Stimulated activated naive CD8-positive, alpha-beta T cell treated with anti-CD3 and anti-CD28 coated beads, Interleukin-15, Interleukin-2, amounts not matched to agents 100 U/mL and 50 U/mL, for 24 hours (primary cell): ENCODE measurements at places on chromosomes 6 and 20.

DNA sequence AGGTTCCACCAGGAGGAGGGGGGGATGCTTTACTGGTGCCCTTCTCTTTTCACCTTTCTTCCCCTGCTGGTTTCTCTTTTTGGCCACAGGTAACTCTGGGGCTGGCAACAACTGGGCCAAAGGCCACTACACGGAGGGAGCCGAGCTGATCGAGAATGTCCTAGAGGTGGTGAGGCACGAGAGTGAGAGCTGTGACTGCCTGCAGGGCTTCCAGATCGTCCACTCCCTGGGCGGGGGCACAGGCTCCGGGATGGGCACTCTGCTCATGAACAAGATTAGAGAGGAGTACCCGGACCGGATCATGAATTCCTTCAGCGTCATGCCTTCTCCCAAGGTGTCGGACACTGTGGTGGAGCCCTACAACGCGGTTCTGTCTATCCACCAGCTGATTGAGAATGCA lies 4.4 kb downstream of the TUBB1 start:
- DNase-seq: no peak

DNA sequence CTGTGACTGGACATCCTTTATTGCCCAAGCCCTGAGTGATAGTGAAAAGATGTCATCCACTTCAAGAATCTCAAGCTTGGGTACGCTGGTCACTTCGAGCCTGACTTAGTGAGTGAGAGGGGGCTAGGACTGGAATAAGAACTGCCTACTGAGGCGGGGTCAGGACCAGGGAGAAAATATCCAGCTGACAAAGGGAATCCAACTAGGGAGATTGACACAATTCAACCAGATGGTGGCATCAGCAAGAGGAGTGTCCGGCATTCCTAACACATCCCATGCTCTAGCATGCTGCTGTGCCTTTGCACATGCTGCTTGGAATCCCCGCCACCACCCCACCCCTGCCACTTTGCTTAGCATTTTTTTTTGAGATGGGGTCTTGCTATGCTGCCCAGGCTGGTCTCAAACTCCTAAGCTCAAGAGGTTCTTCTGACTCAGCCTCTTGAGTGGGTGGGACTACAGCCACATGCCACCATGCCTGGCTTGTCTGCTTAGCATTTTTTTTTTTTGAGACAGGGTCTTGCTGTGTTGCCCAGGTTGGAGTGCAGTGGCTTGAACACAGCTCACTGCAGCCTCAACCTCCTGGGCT lies 6.5 kb upstream of the CEP250 start:
- no peak for DNase-seq

DNA sequence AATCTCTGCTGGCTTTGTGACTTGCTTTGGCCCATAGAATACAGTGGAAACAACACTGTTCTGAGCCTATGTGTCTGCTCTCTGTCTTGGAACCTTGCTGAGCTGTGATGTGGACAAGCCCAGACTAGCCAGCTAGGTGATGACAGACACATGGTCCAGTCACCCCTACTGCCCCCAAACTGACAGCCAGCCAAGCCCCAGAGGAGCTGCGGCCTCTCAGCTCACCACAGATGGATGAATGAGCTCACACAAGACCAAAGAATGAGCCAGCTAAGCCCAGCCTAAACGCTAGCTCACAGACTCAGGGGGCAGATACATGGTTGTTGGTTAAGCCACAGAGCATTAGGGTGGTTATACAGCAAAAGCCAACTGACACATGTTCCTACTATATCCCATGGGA lies 4.1 kb downstream of the AARS2 start:
- DNase-seq: no peak

DNA sequence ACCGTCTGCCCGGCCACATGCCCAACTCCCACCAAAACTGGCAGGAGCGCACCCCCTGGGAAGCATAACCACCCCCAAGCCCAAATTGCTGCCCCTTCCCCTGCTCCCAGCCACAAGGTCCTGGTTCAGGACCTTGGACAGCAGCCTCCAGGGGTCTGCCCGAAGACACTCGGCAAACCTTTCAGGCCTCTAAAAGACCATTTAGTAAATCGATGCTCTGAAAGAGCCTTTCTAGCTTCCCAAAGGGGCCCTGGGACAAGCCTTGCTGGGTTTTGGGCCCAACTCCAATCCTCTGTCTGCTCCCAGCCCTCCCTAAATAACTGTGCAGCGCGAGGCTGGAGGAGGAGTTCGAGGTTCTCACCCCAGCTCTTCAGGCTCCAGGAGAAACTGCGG lies 30.5 kb downstream of the GRM4 start:
- DNase-seq: peak; percentile 29

GRCh38 chr6:130426066-130426721 lies 60.4 kb downstream of the TMEM200A start:
- no peak for DNase-seq

DNA sequence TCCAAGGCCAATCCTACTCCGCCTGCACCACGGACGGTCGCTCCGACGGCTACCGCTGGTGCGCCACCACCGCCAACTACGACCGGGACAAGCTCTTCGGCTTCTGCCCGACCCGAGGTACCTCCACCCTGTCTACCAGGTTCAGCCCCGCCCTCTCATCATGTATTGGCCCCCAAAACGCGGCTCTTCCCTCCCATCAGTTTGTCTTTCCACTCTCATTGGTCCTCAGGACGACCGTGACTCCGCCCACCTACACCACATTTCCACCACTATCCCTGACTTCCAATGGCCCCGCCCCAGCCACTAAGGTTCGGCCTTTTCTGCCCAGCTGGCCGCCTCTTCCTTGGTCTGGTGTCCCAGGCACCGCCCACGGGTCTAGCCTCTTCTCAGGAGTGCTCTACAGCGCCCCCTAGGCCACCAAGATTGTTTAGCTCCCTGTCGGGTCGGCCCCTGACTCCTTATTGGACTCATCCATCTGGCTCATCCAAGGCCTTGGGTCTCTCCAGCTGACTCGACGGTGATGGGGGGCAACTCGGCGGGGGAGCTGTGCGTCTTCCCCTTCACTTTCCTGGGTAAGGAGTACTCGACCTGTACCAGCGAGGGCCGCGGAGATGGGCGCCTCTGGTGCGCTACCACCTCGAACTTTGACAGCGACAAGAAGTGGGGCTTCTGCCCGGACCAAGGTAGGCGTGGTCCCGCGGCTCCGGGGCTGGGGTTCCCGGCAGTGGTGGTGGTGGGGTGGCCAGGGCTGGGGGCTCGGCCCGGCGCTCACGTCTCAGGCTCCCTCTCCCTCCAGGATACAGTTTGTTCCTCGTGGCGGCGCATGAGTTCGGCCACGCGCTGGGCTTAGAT lies 3.1 kb downstream of the MMP9 start:
- DNase-seq: peak; percentile 73
